Mesenteric fat pad (tissue), 1 donor: ENCODE measurements at places on chromosomes 1 and 21.
A peak's percentile ranks its signal among the peaks of the same experiment; 100 is the strongest.

- DNase-seq, result peak; percentile 57
Observed at GRCh38 chr21:45854690-45855247, 126.8 kb upstream of the COL6A1 start.

- no peak for DNase-seq
Observed at GRCh38 chr1:111647736-111648135, 28.1 kb downstream of the RAP1A start.

- DNase-seq, result no peak
Observed at GRCh38 chr1:99326215-99326949, 62.1 kb downstream of the PLPPR4 start.

GRCh38 chr1:186618401-186619170, 61.6 kb downstream of the PTGS2 start:
- no peak for DNase-seq

- no peak for DNase-seq
Observed at GRCh38 chr1:76290271-76290670, 215.7 kb downstream of the ST6GALNAC3 start.

- DNase-seq, result no peak
Observed at GRCh38 chr1:6126521-6127067, 53.5 kb downstream of the CHD5 start.

DNA sequence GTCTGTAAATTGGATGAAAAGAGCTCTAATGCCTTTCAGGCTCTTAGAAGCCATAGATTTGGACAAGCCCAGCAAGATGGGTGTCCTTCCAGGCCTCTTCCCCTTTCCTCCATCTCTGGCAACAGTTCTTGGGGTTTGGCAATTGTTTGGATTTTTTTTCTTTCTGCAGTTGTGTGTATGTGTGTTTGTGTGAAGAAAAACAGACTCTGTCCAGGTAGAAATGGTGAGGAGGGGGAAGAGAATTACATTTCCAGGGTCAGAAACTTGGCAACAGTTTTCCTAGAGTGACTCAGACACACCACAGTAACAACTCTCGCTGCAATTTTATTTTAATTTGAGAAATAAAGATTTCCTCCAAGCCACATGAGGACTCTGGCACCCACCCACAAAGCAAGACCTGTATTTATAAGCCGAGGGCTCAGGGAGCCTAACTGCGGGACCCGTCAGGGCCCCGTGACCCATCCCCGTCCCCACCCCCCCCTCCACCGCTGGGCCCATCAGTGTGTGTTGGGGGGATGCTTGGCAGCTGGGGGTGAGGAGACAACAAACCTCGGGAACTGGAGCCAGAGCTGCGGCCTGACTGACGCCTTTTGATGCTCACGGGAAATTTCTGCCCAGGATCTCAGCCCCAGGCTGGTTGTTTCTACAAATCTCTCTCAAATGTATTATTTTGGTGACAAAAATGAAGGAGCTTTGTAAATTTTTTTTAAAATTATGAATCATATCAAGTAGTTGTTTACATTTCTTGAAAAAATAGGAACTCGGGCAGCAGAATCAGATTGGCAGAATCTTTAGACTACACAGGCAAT, 4.4 kb downstream of the TMEM200B start:
- peak; percentile 35 for DNase-seq

DNA sequence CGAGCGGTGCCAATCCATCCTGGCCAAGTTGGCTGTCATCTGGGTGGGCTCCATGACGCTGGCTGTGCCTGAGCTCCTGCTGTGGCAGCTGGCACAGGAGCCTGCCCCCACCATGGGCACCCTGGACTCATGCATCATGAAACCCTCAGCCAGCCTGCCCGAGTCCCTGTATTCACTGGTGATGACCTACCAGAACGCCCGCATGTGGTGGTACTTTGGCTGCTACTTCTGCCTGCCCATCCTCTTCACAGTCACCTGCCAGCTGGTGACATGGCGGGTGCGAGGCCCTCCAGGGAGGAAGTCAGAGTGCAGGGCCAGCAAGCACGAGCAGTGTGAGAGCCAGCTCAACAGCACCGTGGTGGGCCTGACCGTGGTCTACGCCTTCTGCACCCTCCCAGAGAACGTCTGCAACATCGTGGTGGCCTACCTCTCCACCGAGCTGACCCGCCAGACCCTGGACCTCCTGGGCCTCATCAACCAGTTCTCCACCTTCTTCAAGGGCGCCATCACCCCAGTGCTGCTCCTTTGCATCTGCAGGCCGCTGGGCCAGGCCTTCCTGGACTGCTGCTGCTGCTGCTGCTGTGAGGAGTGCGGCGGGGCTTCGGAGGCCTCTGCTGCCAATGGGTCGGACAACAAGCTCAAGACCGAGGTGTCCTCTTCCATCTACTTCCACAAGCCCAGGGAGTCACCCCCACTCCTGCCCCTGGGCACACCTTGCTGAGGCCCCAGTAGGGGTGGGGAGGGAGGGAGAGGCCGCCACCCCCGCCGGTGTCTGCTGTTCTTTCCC, 5.3 kb downstream of the GPR37L1 start:
- DNase-seq, result no peak

GRCh38 chr21:27079636-27080240, 112.8 kb upstream of the ADAMTS5 start:
- DNase-seq, result no peak

- DNase-seq, result no peak
Observed at GRCh38 chr1:35810096-35810881, 2.5 kb downstream of the AGO4 start.

DNA sequence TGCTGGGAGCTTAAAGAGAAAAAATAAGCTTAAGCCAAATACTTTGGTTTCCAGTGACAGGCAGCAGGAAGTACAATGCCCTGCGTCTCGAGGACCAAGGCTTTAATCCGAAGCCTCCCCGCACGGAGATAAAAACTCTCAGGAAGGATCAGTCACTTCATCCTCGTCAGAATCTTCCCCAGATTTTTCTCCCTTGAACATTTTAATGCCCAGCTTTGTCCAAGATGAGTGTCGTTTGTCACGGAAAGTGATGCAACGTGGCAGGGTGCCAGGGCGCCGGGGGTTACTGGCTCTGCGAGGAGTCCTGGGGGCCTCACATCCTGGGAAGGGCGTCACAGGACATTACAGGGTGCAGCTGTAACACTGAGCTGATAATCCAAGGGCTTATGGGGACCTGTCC, 25.2 kb upstream of the PCBP3 start:
- DNase-seq, result peak; percentile 51

GRCh38 chr1:48932366-48932765, 155.7 kb upstream of the BEND5 start:
- no peak for DNase-seq

- no peak for DNase-seq
Observed at GRCh38 chr1:167710836-167711235, 10.9 kb upstream of the MPZL1 start.

DNA sequence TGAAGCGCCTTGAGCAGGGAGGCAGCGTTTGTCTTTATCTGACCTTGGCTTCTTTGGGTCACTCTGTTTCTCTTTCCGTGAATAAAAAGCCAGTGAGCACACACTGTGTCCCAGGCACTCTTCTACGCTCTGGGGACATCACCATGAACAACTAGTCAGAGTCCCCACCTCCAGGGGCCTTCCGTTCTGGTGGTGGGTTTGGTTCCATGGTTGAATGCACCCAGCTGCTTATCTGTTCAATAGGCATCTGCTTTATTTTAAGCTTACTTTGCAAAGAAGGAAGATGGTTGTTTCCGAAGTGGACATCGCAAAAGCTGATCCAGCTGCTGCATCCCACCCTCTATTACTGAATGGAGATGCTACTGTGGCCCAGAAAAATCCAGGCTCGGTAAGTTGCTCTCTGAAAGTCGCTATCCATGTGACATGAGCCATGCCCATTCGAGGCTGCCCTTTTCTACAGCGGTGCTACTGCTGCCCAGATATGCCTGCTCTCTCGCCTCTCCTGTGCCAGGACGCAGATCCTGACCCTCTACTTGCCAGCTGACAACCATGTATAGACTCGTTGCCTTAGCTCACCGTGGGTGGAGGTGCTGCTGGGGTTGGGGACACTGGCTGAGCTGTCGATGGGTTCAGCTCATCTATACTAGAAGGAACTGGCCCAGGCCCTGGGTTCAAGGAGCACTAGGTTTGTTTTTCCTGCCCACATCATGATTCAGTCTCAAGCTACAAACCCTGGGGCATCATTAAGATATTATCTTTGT, 5.9 kb downstream of the MX1 start:
- DNase-seq, result no peak

- DNase-seq, result no peak
Observed at GRCh38 chr1:219383281-219383680, 209.6 kb downstream of the LYPLAL1 start.

- DNase-seq, result no peak
Observed at GRCh38 chr1:225691861-225692516, 39.1 kb upstream of the ENAH start.

- DNase-seq, result no peak
Observed at GRCh38 chr1:95723346-95723745, 489.3 kb downstream of the RWDD3 start.

DNA sequence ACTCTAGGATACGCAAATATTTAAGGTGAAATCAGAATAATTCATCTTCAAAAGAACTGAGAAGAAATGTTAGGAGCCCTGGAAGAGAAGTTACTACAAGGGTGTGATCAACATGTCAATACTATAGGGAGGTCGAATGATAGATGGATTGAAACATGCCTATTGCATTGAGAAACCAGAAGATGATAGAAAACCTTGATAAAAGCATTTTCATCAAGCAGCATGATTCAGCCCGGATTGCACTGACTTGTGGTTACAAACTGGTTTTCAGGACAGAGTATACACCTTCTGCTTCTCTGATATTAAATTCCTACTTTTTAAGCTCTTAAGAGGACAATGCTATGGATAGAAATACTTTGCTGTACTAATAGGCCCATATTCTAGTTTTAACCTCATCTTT, 164.2 kb downstream of the FMN2 start:
- no peak for DNase-seq

GRCh38 chr1:79899914-79900313, 893.4 kb upstream of the ADGRL4 start:
- no peak for DNase-seq

DNA sequence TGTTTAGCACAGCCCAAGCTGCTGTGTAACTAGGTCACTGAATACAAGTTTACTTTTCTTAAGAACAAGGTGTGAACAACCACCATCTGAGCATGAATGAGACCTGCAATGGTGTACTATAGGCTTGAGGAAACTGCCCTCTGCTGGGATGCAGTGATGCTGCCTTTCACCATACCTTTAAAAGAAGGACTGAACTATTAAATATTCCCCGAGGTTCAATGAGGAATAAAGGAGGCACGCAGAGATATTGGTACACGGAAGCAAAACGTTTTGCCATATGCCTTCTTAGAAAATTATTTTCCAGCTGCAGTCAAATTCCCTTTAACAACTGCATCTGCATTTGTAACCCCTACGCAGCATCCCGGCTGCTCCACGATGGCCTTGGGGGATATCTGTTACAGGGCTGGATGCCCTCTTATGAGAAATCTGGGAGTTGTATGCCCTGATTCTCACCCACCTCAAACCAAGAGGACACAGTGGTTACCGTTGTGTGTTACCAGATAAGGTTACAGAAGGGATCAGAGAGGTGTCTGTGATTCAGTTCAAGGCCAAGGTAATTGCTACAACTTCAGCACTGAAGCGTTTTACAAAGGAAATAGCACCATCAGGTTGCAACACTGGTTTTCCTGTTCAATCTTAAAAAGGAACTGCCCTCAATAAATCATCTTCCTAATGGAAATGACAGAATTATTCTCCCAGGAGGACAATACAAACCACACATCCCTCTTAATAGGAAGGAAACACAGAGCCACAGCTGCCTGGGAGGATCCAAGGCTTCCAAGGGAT, 470.5 kb downstream of the LTN1 start:
- DNase-seq, result no peak

DNA sequence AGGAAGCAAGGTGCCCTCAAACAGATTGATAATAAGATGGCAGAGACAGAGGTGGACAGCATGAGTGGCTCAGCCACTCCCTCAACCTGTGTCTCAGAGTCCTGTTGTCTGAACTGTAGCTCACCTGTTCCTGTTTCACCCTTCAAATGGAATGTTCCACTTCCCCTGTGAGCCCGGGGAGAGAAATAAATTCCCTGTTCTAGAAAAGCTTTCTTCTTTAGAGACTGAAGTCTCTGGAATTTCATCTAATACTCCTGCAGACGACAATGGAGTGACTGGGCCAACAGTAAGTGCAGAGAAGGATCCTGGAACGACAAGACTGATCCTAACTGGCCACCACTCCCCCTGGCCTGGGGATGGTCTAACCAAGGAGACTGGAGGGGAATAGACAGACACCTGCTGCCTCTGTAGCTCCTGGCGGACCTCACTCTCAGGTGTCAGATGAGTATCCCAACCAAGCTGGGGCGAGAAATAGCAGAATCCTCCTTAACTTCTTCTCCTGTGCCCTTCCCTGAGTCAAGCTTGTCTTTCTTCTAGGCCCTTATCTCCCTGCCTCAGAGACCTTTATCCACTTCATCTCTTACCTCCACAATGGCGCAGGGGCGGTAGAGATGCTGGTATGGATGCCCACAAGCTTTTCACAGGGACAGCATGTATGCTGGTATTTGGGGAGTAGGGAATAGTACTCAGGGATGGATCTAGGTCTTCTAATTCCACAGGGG, 45.4 kb downstream of the PLEKHA6 start:
- DNase-seq, result no peak

DNA sequence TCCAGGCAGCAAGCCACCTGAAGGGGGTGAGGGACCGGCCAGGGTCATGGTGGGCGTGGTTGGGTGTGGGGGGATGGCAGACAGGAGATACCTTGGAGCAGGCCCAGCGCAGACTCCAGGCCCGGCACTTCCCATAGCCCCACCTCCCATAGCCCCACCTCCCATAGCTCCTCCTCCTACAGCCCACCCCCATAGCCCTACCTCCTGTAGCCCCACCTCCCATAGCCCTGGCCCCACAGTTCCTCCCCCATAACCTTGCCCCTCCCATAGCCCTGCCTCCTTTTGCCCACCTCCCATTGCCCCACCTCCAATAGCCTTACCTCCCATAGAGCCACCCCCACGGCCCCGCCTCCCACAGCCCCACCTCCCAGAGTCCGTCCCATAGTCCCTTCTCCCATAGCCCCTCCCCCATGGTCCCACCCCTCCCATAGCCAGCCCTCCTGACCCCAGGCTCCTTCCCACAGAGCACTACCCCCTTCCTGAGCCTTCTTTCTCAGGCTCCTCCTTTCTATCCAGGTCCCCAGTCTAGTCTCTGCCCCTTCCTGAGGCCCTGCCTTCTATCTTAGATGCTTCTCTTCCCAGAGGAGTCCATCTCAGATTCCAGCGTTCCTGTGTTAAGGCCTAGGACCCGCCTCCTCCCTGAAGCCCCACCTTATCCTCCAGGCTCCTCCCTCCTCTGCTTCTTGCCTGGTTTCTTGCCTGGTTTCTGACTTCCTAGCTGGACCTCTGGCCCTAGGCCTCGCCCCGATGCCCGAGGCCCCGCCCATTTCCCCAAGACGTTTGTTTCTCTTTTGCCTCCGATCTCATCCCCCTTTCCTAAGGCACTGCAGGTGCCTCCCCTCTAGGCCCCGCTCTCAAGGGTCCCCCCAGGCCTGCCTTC, 46.8 kb downstream of the PTPRU start:
- peak; percentile 78 for DNase-seq

DNA sequence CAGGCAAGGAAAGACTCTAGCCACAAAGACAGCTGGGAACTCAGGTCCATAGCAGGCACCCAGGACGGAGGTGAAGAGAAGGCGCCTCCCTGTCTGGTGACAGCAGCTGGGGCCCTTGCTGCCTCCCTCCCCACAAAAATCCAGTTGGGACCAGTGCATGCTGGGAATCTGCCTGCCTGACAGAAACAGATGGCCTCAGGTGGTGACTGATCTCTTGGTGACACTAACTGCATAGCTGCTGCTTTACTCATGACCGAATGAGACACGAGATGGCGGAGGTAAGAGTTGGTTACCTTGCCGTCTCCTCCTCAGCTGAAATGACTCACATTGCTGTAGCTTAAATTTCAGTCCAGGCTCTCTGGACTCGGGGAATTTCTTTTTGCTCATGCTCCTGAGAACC, 130.3 kb downstream of the FGGY start:
- DNase-seq, result no peak
